Tongue (tissue), 3 donors: ENCODE measurements at places on chromosomes 2 and 18. TPM values are rescaled to one million over a fixed set of nuclear protein-coding genes. Genes with fewer than 3 reads are reported as not detected.

The APLF gene
- total RNA-seq, result 7.9 TPM

The RNF144A gene
- total RNA-seq, result 25.5 TPM

The CROCC2 gene
- total RNA-seq, result not detected

The HOXD12 gene
- not detected for total RNA-seq

The CLHC1 gene
- 18.5 TPM for total RNA-seq

The PLCD4 gene
- total RNA-seq, result 31.0 TPM

The DNMT3A gene
- 83.9 TPM for total RNA-seq

The FZD7 gene
- 27.1 TPM for total RNA-seq

The HOXD11 gene
- total RNA-seq, result not detected

The TMEM18 gene
- 29.0 TPM for total RNA-seq

The DSG4 gene
- total RNA-seq, result not detected

The SNX17 gene
- 80.9 TPM for total RNA-seq

The NYAP2 gene
- total RNA-seq, result 0.10 TPM

The CIDEA gene
- not detected for total RNA-seq

The NT5C1B gene
- not detected for total RNA-seq

The GPR39 gene
- total RNA-seq, result 0.10 TPM

The USP37 gene
- total RNA-seq, result 30.8 TPM

The IL37 gene
- total RNA-seq, result not detected

The ABCG8 gene
- not detected for total RNA-seq

The RALBP1 gene
- 66.2 TPM for total RNA-seq

The CCNT2 gene
- total RNA-seq, result 59.4 TPM

The STAMBP gene
- total RNA-seq, result 28.5 TPM

The FNDC4 gene
- total RNA-seq, result 9.5 TPM
